ENCODE measurements at places on chromosomes 6 and 20. TPM values are rescaled to one million over a fixed set of nuclear protein-coding genes. Genes with fewer than 3 reads are reported as not detected.

Gene LEMD2
- 45.7 TPM for total RNA-seq

Gene GSTA2
- total RNA-seq = not detected

Gene CGA
- total RNA-seq = 4.6 TPM

Gene SMLR1
- not detected for total RNA-seq

Gene DDX43
- 0.58 TPM for total RNA-seq

Gene UBD
- not detected for total RNA-seq

Gene PCNA
- total RNA-seq = 187 TPM

Gene AFDN
- 15.1 TPM for total RNA-seq

Gene SSTR4
- total RNA-seq = not detected

Gene OR12D3
- not detected for total RNA-seq

Gene SRMS
- not detected for total RNA-seq

Gene ENTPD6
- total RNA-seq = 87.4 TPM

Gene TMEM242
- 5.8 TPM for total RNA-seq

Gene C4A
- 5.0 TPM for total RNA-seq

Gene SALL4
- total RNA-seq = not detected

Gene MCCD1
- not detected for total RNA-seq

Gene BPIFB2
- total RNA-seq = not detected

Gene COL9A1
- total RNA-seq = not detected

Gene DAAM2
- total RNA-seq = 0.29 TPM

Gene MCHR2
- not detected for total RNA-seq

Gene SCGN
- not detected for total RNA-seq

Gene OR2H2
- total RNA-seq = not detected

Gene ARMH2
- total RNA-seq = not detected

All from myometrial cell (primary cell).